PC-9 (cell line): ENCODE measurements at places on chromosomes 7 and 10.

GRCh38 chr7:127840226-127840951 is 188.4 kb downstream of the SND1 start:
- no peak for DNase-seq

- no peak for DNase-seq
These were observed 8.0 kb upstream of the ELFN1 start for GRCh38 chr7:1662101-1662500.

DNA sequence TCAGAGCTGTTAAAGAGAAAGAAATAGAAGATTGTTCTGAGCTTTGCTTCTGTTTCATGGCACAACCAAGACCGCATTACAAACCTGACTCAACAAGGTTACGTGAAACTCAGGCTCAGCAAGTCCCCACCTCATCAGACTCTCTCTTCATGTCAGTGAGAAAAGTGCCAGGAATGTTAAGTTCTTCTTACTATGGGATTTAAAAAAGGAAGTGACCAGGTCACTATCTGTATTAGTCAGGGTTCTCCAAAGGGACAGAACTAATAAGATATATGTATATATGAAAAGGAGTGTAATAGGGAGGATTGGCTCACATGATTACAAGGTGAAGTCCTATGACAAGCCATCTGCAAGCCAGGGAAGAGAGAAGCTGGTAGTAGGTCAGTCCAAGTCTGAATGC is 25.4 kb upstream of the PAPSS2 start:
- DNase-seq: no peak

DNA sequence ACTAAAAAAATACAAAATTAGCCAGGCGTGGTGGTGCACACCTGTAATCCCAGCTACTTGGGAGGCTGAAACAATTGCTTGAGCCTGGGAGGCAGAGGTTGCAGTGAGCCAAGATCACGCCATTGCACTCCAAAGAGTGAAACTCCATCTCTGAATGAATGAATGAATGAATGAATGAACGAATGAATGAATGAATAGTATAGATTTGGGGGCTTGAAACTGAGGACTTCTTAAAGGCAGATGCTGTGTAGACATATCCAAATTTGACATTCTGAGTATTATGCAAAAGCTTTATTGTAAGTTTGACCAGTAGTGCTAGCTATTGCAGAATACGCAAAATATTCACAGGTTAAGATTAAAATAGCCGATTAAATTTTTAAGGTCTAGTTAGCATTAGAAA is 30.8 kb upstream of the ST7 start:
- DNase-seq: no peak

DNA sequence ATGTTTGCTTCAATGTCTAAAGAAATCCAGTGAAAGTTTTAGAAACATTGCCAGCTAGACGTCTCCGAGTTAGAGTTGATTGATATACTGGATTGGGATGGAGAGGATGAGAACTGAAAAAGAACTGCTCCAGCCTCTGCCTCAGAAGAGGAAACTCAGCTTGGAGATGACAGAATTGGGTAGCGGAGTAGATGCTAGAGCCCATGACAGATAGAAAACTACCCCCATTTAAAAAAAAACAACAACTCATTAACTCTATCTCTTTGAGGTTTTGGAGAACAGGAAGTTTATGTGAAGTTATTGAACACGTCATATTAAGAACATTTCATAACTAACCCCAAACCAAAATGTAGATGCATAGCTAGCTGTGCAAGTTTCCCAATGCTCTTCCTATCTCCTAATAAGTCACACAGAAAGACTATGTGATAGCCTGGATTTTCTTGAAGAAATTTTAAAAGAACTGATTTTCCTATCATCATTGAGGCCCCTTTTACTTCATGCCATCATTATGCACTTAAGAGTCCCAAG is 28.3 kb upstream of the AFAP1L2 start:
- no peak for DNase-seq

GRCh38 chr7:137591421-137591837 is 247.9 kb upstream of the PTN start:
- DNase-seq: no peak
